Progenitor cell of endocrine pancreas (in vitro differentiated cells): ENCODE measurements at places on chromosomes 2 and 18. TPM values are rescaled to one million over a fixed set of nuclear protein-coding genes. Genes with fewer than 3 reads are reported as not detected.

DNA sequence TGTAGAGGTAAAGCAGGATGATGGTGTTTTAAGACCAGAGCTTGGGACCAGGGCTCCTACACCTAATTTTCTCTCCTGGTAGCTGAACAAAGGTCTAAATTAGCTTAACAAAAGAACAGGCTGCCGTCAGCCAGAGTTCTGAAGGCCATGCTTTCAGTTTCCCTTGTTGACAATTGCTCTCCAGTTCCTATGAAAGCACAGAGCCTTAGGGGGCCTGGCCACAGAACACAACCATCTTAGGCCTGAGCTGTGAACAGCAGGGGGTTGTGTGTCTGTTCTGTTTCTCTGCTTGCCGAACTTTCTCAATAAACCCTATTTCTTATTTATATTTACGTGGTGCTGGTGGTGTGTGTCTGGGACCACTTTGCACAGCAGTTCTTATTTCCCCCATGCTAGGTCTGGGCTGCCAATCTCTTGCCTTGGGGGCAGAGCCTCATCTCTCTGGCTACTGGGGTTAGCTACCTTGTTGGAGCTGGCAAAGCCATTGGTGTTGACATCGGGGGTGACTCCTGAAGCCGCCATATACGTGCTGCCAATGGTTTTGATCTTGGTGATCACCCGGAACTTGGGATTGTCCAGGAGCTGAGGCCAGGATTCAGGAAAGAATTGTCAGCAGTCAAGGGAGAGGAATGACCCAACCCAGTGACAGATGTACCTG lies 29.0 kb downstream of the CENPO start:
- H3K27me3 ChIP-seq: no peaks in the 10 kb centered on the region
- H3K36me3 ChIP-seq: peaks cover 11% of the 10 kb centered on the region
- no peak overlapping the region for H3K4me3 ChIP-seq
- H3K4me1 ChIP-seq: no peaks in the 10 kb centered on the region
- no peak for DNase-seq
- no peak overlapping the region for H3K27ac ChIP-seq

DNA sequence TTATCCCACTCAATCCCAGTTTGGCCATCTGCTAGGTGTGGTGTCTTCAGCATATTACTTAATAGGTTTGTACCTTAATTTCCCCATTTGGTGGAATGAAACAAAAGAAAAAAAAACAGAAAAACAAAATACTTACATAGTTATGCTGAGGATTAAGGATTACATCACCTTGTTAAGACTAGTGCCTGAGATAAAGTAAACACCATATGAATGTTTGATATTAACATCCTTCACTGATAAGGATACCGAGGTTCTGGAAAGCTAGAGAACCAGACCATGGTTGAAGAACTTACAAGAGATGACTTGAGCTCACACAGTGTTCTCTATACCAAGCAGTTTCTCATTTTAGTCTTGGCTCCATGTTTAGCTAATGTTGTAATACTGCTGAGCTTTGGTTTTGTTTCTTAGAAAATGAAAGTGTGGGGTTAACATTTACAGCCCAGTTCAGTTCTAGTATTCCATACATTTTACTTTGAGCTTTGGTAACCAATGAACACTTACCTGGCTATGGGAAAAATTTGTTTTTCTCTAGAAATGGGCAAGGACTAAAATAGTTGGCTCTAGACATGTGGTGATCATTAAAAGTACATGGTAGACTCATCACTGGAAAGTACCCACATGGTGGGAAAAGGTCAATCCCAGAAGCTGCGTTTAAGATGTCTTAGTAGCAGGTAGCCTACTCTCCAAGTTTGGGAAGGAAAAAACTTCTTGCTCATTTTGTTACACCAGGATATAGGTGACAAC lies 5.8 kb upstream of the GPD2 start:
- H3K27ac ChIP-seq: no peak overlapping the region
- no peak for DNase-seq
- H3K36me3 ChIP-seq: no peaks in the 10 kb centered on the region
- no peak overlapping the region for H3K4me3 ChIP-seq

- peaks cover 2% of the 10 kb centered on the region for H3K36me3 ChIP-seq
- H3K4me1 ChIP-seq: peaks cover 36% of the 10 kb centered on the region
- no peak for DNase-seq
- peak overlapping the region; percentile 100 for H3K27ac ChIP-seq
These were observed 1.8 kb downstream of the SEC11C start for GRCh38 chr18:59141294-59142068.

DNA sequence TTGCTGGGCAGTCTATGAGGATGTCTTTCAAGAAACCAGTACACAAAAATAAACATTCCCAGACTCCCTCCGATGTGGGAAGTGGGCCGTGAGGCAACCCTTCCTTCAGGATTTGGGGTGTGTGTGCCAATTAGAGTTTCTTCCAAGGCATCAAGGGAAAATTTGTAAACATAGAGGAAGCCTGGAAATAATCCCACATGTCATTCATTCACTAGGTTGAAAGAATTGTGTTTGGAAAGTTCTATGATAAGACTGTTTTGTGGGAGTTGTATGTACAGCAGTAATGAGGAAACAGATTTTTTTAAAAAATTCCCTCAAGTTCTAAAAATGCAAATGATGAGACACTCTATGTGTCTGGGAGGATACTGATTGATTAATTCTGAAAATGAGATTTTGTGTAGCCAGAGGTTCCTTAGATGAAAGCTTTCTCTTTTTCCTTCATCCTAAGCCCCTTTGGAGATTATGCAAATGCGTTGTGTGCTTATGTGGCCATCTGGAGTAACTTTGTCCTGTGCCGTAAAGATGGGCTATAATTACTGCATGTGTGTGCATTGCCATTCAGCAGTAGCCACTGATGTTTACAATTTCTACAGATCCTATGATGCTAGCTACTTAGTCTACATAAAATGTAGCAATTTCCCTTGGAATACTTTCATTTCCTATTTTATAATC lies 107.8 kb upstream of the TPO start:
- H3K4me1 ChIP-seq: no peaks in the 10 kb centered on the region
- no peaks in the 10 kb centered on the region for H3K36me3 ChIP-seq
- H3K27ac ChIP-seq: no peak overlapping the region
- H3K27me3 ChIP-seq: peaks cover 3% of the 10 kb centered on the region
- H3K4me3 ChIP-seq: no peak overlapping the region

DNA sequence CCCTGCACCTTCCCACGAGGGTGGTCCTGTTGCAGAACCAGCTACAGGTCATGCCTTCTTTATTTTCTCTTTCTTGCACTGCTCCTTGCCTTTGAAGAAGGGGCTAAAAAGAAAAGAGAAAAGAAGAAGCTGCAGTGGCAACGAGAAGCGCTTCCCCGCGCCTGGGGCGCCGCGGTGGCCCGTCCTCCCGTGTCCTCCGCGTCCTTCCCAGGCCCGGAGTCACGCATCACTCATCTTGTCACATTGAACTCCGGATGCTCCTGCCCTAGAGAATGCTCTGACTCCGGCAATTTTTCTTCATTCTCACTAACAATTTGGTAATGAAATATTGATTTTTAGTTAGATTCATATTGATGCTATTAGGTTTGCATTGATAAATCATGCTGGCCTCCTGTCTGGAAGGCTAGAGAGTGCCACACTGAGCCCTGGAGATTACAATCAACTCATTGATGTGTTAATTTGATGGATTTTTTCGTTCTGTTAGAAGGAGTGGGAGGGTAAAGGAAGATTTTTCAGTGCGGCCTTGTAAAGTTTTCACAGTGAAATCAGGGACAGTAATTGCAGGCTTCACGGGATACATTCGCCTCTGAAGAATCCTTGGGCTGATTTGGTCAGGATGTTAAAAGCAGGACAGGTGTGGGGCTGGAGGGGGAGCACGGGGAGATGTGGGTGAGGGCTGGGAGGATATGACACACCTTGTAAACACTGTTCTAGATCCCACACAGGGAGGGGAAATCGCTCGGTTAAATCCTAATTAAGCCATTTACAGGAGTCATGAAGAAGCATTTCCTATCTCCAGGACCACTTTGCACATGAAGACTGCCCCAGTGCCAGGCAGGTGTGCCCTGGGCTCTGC lies 349.3 kb downstream of the ZNF516 start:
- no peaks in the 10 kb centered on the region for H3K4me1 ChIP-seq
- H3K27me3 ChIP-seq: peaks cover 5% of the 10 kb centered on the region
- H3K36me3 ChIP-seq: no peaks in the 10 kb centered on the region
- no peak overlapping the region for H3K4me3 ChIP-seq

- H3K4me1 ChIP-seq: no peaks in the 10 kb centered on the region
- no peak overlapping the region for H3K4me3 ChIP-seq
- no peak overlapping the region for H3K27ac ChIP-seq
- DNase-seq: no peak
These were observed 244.8 kb downstream of the TWIST2 start for GRCh38 chr2:239092571-239093294.

Gene HJURP
- 22.0 and 23.1 TPM in 2 replicates for total RNA-seq
